ENCODE measurements at places on chromosomes 16 and 17.

- no peak for DNase-seq
Measured at GRCh38 chr16:11634312-11634711, 33.9 kb upstream of the SNN start.

DNA sequence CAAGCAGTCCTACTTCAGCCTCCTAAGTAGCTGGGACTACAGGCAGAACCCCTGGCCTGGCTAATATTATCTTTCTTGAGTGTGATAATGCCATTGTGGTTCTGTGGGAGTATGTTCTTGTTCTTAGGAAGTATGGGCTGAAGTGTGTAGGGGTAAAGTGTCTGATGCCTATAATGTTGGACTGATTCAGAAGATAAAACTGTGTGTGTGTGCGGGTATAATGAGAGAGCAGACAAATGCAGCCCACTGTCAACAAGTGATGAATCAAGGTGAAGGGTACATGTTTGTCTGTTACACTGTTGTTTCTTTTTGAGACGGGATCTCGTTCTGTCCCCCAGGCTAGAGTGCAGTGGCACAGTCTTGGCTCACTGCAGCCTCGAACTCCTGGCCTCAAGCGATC, 127.5 kb downstream of the CLEC16A start:
- no peak for DNase-seq

GRCh38 chr17:48113201-48113676, 5.7 kb downstream of the SNX11 start:
- no peak for DNase-seq

DNA sequence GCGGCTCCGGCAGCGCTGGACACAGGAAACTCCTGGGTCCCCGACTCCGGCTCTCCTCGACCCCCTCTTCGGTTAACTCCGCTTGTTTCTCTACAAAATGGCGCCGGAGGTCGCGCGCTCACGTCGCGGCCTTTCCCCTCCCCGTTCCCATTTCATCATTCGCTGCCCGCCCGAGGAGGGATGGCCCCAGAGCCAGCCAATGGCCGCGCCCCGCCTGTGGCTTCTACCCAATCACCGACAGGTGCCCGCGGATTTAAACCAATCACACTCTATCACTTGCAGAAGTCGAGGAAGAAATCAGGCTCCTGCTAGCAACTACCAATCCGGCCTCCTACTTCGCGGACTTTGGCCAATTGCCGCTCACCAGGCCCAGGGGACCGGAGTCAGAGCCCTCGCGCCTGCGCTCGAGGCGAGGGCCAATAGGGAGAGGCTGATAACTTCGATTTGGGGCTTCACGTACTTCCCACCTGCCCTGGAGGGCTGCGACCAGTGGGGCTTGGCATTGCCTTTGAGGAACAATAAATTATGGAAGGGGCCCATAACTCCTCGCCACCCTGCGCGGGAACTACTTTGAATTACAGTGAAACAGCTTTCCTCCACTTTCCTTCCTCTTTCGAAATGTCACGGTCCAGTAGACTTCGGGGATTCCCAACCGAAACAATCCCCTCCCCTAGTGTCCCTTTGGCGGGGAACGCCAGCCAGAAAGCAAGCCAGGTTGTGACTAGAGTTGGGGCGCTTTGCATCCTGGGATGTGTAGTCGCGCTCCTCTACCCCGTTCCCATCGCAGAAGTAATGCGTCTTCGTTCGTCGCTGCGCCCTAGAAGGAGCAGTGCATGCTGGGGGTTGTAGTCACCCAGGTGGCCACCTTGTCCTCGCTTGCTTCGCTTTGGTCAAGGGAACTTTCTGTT, at the start of gene CNOT1:
CNOT1 (minus strand) TSS at position 94 of the 908 bp plus-strand sequence. CDS start 30,489 bp downstream, outside the sequence.
- peak; percentile 98 for DNase-seq

DNA sequence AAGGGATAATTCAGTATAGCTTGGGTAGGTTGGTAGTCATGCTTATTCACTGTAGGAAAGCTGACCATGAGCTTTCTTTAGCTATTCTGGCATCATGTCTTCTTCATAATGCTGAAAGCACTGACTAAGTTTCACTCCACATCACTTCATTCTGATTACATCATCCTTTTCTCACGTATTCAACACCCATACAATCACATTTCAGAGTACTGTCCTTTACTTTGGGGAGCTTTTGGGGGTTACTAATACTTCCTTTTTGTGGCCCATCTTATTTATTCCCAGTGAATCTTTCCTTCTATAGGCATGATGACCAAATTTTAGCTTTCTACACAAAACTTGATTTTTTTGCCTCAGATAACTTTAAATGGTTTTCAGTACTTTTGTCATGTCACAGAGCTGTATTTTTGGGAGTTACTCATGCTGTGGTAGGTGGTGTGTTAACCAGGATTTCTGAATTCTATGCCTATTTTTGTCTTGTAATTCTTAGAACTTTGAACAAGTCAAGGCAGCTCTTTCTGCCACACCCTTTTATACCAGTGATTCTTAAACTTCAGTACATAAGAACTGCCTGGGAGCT, 23.5 kb downstream of the TADA2A start:
- no peak for DNase-seq

DNA sequence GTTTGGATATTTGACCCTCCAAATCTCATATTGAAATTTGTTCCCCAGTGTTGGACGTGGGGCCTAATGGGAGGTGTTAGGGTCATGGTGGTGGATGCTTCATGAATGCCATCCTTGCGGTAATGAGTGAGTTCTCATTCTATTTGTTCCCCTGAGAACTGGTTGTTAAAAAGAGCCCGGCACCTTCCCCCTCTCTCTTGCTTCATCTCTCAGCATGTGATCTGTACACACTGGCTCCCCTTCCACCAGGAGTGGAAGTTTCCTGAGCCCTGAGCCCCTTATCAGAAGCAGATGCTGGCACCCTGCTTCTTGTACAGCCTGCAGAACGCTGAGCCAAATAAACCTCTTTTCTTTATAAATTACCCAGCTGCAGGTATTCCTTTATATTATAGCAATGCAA, 25.6 kb downstream of the PIK3R6 start:
- DNase-seq: no peak

DNA sequence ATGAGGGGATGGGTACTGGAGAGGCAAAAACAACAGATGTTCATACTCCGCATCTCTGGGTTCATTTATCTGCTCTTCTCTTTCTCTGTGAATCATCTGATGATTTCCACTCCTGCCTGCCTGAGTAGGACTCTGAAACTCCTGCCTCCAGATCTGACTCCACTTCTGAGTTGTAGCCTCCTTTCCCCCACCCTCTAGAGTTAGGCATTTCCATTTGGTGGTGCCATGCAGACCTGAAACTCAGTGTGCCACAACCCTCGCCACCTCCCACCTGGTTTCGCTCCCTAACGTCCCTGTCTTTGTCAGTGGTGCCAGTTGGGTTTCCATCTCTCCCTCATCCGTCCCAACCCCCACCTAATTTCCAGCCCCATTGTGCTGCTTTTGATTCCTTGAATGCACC, 126.2 kb downstream of the PRKCB start:
- no peak for DNase-seq

GRCh38 chr17:79647456-79647915, 36.6 kb upstream of the RBFOX3 start:
- DNase-seq: no peak

DNA sequence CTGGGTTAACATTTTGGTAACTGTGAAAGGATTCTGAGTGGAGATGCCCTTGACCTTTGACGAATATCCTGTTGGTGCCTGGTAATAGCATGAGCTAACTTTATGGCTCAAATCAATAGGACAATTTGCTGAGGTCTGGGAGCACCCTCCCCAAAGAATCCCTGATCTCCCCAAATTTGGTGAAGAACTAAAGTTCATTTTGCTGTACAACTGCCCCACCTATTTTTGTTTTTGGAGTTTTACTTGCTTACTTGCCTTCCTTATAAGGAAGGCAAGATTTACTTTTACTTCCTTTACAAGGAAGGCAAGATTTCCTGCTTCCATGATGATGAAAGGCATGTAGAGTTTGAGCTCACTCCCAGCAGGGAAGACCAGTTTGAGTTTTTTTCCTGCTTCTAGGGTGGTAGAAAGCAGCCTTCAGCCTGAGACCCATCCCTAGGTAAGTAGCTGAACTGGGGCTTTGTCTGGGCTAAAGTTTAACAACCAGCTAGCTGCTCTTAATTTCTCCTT, 2.8 kb downstream of the KRTAP4-9 start:
- no peak for DNase-seq

DNA sequence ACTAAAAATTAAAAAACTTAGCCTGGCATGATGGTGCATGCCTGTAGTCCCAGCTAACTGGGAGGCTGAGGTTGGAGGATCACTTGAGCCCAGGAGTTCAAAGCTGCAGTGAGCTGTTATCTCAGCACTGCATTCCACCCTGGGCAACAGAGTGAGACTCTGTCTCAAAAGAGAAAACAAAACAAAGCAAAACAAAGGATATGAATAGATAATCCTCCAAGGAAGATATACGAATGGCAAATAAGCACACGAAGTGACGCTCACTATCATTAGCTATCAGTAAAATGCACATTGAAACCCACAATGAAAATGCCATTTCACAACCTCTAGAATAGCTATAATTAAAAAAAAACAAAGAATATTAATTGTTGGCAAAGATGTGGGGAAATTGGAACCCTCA, 386.2 kb upstream of the CCL2 start:
- DNase-seq: no peak

DNA sequence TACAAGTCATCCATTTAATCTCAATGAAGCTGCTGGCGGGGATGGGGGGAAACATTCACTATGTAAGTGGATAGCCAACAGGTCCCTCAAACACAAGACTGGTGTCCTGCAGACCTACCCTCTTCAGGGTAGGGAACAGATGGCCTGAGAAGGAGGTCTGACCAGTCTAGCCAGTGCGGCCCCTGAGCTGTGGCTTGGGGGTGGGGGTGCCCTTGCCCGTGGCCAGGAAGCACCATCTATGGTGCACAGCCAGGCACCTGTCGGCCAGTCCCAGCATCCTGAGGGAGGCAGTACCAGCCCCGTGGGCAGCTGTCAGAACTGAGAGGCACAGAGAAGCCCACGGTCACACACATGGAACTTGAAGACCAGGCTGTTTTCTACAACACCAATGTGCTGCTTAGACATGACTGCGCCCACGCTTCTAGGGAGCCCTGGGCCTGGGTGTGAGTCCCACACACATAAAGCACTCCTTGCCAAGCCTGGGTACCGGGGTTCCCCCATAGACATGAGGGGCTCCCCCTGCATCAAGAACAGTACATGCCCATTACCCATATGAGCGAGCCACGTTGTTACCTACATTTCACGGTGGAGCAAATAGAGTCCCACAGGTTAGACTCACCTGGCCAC, 40.9 kb downstream of the RMI2 start:
- no peak for DNase-seq

GRCh38 chr16:19967561-19967960, 82.9 kb upstream of the GPRC5B start:
- no peak for DNase-seq

DNA sequence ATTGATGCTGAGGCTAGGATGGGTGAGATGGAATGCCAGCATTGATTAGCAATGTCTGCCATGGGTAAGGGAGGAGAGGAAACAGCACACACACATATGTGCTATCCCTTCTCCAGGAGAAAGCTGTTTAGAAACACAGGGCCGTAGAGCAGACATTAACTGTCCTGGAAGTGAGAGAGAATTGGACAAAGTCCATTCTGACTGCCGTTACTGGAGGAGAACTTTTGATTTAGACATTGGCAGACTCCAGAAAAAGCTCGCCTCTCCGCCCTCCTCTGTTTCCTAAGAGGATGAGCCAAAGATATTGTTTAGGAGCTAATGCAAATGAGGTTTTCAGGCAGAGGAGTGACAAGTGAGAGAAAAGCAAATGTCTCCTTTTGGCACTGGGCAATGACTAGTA, 237.0 kb downstream of the HAPSTR1 start:
- no peak for DNase-seq

GRCh38 chr17:27545562-27546229, 85.3 kb upstream of the LGALS9 start:
- DNase-seq: no peak

DNA sequence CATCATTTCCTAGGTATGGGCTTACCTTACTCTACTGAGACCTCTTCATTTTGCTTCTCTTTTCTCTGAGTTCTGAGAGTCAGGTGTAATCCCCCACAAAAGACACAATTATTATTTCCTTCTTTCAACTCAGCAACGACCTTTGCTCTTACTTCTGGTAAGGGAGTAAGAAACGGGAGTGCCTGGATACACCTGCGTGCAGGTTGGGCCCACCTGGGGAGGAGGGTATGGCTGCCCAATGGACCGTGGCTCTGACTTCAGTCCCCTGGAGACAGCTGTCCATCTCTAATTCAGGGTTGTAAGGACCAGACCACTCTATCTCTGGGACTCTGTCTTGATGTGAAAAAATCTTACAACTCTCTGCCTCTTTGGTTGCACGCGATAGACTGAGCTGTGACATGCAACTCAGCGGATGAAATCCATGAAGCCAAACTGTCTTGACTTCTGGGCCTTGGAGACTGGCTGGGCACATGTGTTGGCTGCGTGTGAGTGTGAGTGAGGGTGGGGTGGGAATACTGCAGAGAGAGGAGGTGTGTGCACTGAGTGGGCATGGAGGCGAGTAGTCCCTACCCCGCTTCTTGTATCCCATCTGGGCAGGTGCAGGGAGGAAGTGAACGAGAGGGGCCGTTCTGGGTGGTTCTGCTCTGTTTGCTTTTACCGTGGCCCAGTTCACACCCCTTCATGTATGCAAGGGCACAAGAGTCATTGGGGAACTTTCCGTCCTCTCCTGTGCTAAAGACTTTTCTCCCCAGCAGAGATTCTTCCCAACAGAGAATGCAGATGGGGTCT, 1.2 kb downstream of the TMEM238L start:
- no peak for DNase-seq

Data from hypothalamus (tissue), 51 donors.